ENCODE measurements at places on chromosomes 2 and 18.

- no peak for DNase-seq
Observed at GRCh38 chr2:38981003-38981669, 91.5 kb downstream of the ARHGEF33 start.

- DNase-seq, result no peak
Observed at GRCh38 chr2:28895189-28895893, 874 bp downstream of the WDR43 start.

DNA sequence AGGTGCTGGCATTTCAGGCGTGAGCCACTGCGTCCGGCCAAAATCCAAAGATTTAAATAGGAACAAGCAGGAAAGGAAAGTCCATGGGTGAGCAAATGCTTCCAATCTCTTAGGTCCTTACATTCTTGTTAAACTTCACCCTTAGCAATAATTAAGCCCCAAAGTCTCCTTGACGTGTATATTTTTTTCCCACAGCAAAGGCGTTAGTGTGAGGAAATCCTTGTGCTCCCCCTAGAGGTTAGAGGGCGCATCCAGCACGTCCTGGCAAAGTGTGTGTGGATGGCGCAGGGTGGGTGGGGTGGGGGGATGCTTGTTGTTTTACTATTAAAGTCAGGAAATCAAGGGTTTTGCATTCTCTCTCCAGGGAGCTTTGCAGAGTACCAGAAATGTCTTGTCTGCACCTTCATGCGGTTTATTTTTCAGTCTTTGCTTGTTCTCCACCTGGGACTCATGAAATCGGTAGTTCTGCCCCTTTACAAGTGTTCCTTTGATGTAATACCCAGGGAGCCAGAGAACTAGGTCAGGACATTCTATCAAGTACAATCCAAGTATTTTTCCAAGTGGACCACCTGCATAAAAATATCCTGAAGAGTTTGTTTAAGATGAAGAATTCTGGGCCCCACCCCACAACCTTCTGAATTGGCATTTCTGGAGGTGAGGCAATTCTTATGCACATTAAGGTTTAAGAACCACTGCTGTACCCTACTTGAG lies 22.2 kb upstream of the ITSN2 start:
- no peak for DNase-seq

DNA sequence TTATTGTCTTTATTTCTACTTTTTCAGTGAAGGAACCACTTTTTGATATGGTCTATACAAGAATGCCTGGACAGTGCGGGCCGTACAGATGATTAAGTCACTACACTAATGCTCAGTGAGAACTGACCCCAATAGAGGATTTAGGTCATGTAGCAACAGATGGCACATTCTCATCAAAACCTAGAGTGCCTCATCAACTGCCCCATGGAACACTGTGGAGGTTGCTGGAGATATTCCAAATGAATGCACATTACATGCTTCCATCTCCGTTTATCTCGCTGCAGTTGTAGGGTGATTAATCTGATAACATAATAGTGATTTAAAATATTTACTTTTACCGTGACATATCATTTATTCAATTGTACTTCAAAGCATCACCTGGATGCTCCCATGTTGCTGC lies 41.8 kb upstream of the COPS8 start:
- no peak for DNase-seq

GRCh38 chr2:215361876-215362561 lies 50.2 kb downstream of the ATIC start:
- no peak for DNase-seq

GRCh38 chr2:172380436-172381274 lies 46.7 kb upstream of the ITGA6 start:
- DNase-seq, result no peak

DNA sequence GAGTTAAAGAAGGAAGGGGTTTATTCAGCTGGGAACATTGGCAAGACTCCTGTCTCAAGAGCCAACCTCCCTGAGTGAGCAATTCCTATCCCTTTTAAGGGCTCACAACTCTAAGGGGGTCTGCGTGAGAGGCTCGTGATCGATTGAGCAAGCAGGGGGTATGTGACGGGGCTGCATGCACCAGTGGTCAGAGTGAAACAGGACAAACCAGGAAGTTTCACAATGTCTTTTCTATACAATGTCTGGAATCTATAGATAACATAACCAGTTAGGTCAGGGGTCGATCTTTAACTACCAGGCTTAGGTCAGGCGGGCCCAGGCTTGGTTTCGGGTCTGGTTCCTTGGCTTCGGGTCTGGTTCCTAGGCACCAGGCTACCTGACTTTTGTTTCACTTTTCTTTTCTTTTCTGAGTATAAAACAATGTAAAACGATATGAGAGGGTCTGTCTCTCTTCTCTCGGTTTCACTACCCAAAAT lies 30.1 kb upstream of the LIPG start:
- DNase-seq, result no peak

- no peak for DNase-seq
Observed at GRCh38 chr2:46286715-46287114, 10.5 kb upstream of the EPAS1 start.

Data from right renal cortex interstitium (tissue), 3 donors.